Stomach (tissue), 19 donors: ENCODE measurements at places on chromosomes 6 and 20. TPM values are rescaled to one million over a fixed set of nuclear protein-coding genes. Genes with fewer than 3 reads are reported as not detected.

GRCh38 chr20:4091490-4092479, 76.4 kb upstream of the RNF24 start:
- DNase-seq, result peak; percentile 69

DNA sequence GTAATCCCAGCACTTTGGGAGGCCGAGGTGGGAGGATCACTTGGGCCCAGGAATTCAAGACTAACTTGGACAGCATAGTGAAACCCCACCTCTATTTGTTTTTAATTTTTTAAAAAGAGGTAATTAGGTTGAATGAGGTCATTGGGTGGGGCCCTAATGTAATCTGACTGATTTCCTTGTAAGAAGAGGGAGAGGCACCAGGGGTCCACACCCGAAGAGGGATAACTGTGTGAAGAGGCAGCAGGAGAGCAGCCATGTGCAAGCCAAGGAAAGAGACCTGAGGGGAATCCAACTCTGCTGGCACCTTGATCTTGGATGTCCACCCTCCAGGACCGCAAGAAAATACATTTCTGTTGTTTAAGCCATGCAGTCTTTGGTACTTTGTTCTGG, 63.4 kb downstream of the QRSL1 start:
- DNase-seq, result peak; percentile 70

DNA sequence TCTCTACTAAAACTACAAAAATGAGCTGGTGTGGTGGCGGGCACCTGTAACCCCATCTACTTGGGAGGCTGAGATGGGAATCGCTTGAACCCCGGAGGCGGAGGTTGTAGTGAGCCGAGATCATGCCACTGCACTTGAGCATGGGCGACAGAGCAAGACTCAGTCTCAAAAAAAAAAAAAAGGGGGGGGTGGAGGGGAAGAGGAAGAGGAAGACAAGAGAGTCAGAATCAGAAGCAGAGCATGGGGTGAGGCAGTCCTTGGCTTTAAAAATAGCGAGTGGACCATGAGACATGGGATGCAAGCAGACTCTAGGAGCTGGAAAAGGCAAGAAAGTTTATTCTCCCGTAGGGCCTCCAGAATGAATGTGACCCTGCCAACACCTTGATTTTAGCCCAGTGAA, 3.9 kb upstream of the SLC9A8 start:
- no peak for DNase-seq

Gene SEMG1
- not detected for total RNA-seq

DNA sequence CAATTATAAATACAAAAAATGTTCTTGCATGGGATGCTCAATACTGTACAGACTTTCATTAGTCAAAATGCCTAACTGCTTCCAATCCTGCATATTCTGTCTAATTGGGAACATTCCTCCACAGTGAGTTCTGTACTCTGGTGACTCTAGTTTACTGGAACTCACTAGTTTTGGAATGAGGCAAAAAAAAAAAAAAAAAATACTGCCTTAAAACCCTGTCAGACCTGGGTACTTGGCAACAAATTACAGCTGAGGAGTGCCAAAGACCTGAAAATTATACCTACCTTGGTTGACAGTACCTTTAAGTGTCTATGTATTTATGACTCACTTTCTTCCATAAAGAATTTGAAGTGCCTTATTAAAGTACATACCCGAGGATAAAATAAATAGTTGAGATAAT, 276.7 kb downstream of the FARS2 start:
- DNase-seq, result no peak

DNA sequence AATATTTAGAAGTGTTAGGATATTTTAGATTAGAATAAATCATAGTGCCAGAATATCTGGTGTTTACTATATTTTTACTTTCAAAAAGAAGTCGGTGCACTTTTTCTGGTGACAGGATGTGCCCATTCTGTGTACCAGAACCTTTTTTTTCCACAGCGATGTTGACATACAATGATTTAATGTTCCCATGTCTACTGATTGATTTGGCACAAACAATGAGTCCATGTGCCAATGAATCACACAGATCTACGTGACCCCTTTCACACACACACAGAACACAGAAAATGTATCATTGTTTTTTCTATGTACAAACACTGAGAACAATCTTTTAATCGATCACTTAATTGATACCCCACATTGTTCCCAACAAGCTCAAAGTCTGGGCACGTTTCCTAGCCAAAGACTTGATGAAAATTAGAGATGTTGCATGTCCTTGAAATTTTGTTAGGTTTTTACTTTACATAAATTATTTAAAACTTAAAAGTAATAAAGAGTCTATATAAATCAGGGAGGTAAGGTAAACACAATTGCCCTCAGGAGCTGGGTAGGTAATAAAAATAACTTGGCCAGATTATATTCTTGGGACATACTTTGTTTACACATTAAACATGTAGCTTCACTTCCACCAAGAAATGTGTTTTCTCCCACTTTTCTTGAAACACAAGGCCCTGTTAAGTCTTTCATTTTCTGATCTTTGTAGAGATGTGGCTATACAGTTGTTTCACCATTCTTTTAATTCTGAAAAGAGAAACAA, 36.4 kb upstream of the SOX4 start:
- DNase-seq, result no peak

Gene RIPOR2
- 12.3 TPM for total RNA-seq

- DNase-seq, result peak; percentile 87
Measured at GRCh38 chr6:150881911-150882481, 16.5 kb downstream of the MTHFD1L start.

Gene APOBEC2
- total RNA-seq, result not detected

Gene SLC24A3
- total RNA-seq, result 1.8 TPM

DNA sequence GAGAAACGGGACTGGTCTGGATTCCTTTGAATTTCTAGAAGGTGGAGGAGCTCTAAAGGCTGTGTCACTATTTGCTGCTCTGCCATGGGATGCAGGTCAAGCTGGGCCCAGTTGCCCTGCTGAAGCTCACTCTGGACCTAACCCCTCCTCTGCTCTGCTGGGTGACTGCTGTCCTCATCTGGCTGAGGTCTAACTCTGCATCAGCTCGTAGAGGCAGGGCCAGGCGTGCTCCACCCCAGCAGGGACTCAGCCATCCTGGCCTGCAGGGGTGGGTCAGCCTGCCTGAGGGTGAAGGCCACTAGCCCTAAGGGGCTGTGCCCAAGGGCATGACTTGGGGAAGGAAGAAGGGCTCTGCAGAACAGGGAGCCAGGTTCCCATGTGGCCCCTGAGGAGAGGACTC, 852 bp downstream of the CST4 start:
- no peak for DNase-seq

DNA sequence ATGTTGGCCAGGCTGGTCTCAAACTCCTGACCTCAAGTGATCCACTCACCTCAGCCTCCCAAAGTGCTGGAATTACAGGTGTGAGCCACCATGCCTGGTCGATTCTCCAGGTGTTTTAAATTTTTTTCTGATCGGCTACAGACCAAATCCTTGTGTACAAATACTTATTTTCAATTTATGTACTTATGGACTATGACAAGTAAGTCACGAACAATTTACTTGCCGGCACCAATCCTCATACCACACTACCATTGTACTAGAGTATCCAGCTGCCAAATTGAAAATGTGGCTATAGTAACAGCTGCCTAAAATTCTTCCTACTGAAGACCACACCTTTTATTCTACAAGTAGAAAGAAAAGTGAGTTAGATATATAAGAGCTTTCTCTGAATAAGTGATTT, 26.9 kb downstream of the LIN28B start:
- DNase-seq, result no peak
